ENCODE measurements at places on chromosomes 7 and 10.
A peak's percentile ranks its signal among the peaks of the same experiment; 100 is the strongest.

GRCh38 chr10:1331560-1331959, 275.4 kb downstream of the WDR37 start:
- no peak for DNase-seq

GRCh38 chr7:123433665-123434064, 100.7 kb downstream of the IQUB start:
- DNase-seq, result no peak

- DNase-seq, result no peak
These were observed 85.2 kb upstream of the CDC14C start for GRCh38 chr7:48839108-48839507.

DNA sequence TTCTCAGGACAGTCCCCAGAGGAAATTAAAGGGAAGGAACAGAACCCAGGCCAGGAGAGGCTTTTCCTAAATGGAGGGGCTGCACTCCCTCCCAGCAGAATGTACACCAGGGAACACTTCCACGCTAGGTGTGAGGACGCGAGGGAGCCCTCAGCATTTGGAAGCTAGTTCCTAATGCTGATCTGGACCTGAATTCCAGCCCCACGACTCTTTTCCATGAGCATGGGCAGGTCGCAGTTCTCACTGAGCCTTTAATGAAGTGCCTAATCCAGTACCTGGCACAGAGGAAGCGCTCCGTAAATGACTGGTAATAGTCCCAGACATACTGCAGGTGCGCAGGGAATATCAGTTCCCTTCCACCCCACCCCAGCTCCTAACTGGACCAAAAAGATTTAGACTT, 1.1 kb downstream of the ALOX5 start:
- no peak for DNase-seq

- no peak for DNase-seq
These were observed 194.7 kb upstream of the BMPER start for GRCh38 chr7:33710608-33711007.

- no peak for DNase-seq
These were observed 11.1 kb downstream of the KCP start for GRCh38 chr7:128899392-128899791.

DNA sequence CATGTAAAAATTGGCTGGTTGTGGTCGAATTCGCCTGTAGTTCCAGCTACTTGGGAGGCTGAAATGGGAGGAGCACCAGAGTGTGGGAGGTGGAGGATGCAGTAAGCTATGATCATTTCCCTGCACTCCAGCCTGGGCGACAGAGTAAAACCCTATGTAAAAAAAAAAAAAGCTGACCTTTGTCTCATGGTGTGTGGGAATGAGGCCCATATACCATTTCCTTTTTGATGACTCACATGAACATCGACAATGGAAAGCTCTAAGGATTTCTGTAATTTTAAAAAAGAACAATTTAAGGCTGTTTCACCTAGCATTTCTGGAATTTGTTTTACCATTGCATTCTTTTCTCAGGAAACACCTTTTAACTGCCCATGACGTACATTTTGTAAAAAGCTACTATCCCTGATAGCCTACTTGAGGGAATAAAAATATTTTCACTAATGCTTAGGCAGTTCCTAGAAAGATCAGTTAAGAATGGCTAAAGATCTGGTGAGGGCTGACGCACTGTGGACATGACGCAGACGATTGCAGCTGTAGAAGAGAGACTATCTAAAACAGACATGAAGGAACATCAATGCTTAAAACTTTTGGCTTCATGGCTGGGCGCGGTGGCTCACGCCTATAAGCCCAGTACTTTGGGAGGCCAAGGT, 400.6 kb upstream of the IGFBP3 start:
- no peak for DNase-seq

- DNase-seq, result no peak
These were observed 38.1 kb downstream of the ADAP1 start for GRCh38 chr7:916291-916941.

- DNase-seq, result no peak
These were observed 58.6 kb downstream of the SND1 start for GRCh38 chr7:127710635-127711034.

- no peak for DNase-seq
These were observed 71.6 kb upstream of the EGFR start for GRCh38 chr7:54947266-54947665.

DNA sequence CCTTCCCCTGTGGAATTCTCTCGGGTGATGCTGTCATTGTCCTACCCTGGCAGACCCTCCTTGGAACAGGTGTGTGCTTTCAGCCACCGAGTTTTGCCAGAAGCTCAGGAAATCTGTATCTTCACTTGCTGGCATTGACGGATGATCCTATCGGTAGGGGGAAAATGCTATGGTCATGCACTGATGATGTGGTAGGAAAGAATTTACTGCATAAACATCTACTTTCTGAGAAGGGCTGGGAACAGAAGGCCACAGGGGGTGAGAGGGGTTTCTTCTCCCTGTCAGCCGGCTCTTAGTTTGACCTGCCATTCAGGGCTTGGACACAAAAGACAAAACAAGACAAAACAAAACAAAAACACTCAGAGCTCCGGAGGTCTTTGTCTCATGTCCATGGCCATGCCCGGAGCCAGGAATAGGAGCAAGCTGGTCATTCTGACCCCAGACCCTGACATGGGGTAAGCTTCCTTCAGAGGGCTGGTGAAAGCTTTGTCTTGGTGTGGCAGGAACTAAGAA, 43.6 kb upstream of the CARD11 start:
- DNase-seq, result no peak

DNA sequence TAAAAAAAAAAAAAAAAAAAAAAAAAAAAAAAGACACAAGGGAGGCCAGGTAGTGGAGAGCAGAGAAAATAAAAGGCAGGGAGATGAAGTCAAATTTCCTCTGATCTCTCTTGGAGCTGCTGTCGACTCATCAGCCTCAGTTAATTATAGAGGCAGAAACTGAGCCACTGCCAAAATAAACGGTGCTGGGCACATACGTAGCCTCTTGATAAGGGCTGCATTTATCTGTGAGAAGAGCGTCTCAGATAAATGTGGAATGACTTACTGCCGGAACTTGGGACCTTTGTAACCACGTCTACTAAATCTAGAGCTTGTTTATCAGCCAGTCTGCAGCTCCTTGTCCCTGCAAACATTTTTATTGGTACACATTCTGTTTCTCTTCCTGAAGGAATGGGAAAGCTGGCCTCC, 162.3 kb downstream of the BAMBI start:
- peak; percentile 87 for DNase-seq

GRCh38 chr7:20113427-20114027, 103.7 kb downstream of the MACC1 start:
- DNase-seq, result no peak

DNA sequence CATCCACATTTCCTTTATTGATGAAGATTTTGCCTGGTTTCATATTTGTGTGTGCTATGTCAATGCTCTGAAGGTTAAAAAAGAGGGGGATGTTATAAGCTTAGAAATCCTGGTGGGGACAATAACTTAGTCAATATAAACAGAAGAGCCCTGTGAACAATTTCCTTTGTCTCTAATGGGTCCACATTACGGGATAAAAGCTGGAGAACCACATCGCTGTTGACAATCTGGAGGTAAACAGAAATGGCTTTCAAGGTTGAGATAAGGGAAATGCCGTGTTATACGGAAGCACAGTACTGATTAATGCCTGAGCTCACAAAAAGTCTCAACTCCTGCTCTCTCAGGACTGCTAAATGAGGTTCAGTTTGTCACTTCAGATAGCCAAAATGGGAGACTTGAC, 16.8 kb downstream of the ASAH2 start:
- DNase-seq, result no peak

- no peak for DNase-seq
These were observed 29.8 kb downstream of the ADAP1 start for GRCh38 chr7:924541-925231.

- no peak for DNase-seq
These were observed 243.0 kb upstream of the GRB10 start for GRCh38 chr7:51025668-51026067.

GRCh38 chr10:9299966-9300365, 1245.5 kb downstream of the GATA3 start:
- DNase-seq, result peak; percentile 54

- DNase-seq, result no peak
These were observed 200.3 kb downstream of the BUB3 start for GRCh38 chr10:123354521-123354920.

GRCh38 chr10:81031774-81032173, 494.1 kb downstream of the SH2D4B start:
- no peak for DNase-seq

All from SK-MEL-5 (cell line).